Cortex of kidney (tissue), 1 donor: ENCODE measurements at places on chromosomes 3 and 15.

GRCh38 chr15:48992545-48992944, 28.8 kb upstream of the SHC4 start:
- DNase-seq, result no peak

GRCh38 chr15:40452296-40453090, 11.7 kb downstream of the BAHD1 start:
- DNase-seq, result no peak

DNA sequence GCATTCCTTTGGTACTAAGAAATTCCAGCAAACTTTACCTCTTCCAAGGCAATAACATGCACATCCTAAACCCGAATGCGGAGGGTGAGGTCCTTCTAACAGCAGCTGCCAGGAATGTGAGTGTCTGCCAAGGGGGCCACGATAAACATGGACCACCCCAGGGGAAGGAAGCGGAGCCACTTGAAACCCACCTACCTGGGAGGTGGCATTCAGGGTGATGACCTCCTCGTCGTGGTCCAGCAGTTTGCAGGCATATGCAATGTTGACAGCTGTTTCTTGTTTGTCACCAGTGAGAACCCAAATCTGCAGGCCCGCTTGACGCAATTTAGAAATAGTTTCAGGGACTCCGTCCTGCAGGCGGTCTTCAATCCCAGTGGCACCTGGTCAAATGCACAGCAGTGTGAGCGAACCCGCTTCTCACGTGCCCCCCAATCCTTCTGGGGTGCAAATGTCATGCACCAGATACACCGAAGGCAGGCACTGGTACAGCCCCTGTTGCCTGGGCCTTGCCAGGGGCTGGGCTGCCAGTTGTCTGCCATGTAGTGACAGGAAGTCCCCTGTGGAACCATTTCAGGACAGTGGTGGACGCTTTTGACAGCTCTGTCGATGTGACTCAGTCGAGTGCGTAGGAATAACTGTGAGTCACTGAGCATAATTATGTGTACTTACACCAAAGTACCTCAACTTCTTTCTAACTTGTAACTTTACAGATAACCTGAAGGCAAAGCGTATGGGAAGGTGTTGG, 161.2 kb downstream of the ATP10A start:
- no peak for DNase-seq

DNA sequence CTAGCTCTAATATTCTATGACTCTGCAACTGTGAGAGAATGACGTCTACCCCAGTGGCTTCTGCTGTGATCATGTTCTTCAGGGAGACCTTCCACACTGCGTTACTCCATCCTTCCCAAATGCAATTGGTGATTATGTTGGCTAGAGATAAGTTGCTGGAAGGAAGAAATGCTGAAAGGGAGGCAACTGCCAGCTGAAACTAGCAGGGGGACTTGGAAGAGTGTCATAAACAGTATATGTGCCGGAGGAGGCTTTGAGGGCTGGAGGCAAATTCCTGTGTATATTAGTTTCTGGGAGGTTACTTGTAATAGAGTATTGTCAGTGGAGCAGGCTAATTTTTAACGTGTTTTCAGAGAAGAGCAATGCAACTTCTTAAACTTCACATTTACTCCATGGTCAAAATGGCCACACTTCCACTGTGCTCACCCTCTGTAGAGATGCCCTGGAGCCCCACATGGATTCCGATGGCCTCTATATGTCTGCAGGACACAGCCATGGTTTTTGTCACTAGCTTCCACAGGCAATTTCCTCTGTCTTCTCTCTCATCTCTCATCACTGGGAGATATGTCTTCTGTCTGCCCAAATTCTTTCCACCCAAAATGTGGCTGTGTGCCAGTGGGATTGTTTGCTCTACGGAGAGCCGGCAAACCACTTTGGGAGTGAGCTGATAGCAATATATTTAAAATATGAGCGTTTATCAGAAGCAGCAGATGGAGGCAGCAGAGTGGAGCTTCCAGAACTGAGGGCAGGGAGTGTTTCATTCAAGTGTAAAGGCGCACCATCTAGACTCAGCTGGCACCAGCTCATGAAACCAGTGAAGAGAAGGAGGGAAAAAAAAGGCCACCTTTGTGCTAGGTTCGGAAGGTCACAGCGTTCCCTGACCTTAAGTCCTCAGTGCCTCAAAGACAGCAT, 13.3 kb upstream of the CD47 start:
- DNase-seq, result no peak

- DNase-seq, result no peak
Observed at GRCh38 chr3:101876142-101876541, 26.8 kb downstream of the NFKBIZ start.

GRCh38 chr3:183546625-183547024, 8.9 kb downstream of the KLHL6 start:
- DNase-seq, result no peak

GRCh38 chr3:67804578-67804977, 150.2 kb upstream of the SUCLG2 start:
- no peak for DNase-seq

- DNase-seq, result no peak
Observed at GRCh38 chr3:182487143-182487542, 306.2 kb upstream of the ATP11B start.

DNA sequence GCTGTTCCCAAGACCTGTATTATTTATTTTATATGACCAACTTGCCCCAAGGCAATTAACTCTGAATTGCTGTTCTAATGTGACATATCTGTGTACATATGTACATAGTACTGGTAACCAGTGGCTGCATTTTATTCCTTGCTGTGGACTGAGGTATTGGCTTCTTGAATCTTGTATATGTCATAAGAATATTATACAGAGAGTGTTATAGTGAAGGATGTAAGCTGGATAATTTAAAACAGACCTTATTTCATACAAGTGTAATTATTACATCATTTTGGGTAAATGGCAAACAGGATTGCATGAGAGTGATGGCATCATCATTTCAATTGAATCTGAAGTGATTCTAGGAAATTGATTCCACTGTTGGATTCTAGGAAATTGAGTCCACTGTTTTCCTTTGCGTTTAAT, 32.9 kb downstream of the B3GALNT1 start:
- no peak for DNase-seq

DNA sequence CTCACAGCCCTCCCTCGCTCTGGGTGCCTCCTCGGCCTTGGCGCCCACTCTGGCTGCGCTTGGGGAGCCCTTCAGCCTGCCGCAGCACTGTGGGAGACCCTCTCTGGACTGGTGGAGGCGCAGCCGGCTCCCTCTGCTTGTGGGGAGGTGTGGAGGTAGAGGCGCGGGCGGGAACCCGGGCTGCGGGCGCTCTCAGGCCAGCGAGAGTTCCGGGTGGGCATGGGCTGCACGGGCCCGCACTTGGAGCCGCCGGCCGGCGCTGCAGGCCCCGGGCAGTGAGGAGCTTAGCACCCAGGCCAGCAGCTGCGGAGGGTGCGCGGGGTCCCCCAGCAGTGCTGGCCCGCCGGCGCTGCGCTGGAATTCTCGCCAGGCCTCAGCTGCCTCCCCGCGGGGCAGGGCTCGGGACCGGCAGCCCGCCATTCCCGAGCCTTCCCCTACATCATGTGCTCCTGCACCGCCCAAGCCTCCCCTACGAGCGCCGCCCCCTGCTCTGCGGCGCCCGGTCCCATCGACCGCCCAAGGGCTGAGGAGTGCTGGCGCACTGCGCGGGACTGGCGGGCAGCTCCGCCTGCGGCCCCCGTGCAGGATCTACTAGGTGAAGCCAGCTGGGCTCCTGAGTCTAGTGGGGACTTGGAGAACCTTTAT, 46.0 kb upstream of the GSK3B start:
- no peak for DNase-seq

- no peak for DNase-seq
Observed at GRCh38 chr3:179272385-179272784, 21.5 kb upstream of the KCNMB3 start.

GRCh38 chr15:25770031-25770430, 93.1 kb downstream of the ATP10A start:
- no peak for DNase-seq

DNA sequence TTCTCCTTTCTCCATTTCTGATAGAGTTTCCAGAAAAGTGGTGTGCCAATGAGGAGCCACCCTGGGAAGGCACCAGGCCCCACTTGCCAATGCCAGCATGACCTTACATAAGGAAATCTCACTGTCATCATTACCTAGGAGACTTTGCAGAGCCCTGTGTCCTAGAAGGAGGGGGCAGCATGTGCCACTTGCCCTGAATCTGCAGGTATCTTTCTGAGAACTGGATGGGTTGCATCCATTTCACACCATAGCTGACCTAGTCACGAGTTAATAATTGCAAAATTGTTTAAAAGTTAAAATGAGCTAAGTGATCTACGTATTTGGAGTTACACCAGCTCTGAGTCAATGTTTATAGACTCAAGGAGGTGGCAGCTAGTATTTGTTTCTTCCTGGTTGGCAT, 14.3 kb downstream of the CA12 start:
- DNase-seq, result no peak
